ENCODE measurements at places on chromosomes 6 and 20. TPM values are rescaled to one million over a fixed set of nuclear protein-coding genes. Genes with fewer than 3 reads are reported as not detected.

The FILIP1 gene
- not detected for total RNA-seq

The EPB41L1 gene
- 0.54 TPM for total RNA-seq

DNA sequence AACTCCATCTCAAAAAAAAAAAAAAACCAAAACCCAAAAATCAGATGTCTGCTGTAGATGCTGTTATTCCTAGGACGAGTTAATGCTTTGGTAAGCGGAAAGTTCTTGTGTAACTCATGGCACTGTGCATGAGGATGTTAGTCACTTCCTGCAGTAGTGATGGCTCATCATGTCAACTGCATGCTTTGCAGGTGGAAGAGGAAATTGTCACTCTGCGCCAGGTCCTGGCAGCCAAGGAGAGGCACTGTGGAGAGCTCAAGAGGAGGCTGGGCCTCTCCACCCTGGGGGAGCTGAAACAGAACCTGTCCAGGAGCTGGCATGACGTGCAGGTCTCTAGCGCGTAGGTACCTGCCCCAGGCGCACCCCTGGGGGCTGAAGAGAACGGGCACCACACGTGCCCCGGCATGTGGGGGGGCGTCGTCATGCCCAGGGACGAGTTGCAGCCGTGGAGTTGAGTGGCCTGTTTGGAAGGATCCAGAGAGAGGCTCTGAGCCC lies 8.5 kb downstream of the TPD52L2 start:
- peak; percentile 75 for DNase-seq

- DNase-seq, result no peak
Measured at GRCh38 chr6:83114164-83114563, 46.7 kb downstream of the DOP1A start.

- no peak for DNase-seq
Measured at GRCh38 chr20:53513489-53514298, 79.9 kb downstream of the ZNF217 start.

DNA sequence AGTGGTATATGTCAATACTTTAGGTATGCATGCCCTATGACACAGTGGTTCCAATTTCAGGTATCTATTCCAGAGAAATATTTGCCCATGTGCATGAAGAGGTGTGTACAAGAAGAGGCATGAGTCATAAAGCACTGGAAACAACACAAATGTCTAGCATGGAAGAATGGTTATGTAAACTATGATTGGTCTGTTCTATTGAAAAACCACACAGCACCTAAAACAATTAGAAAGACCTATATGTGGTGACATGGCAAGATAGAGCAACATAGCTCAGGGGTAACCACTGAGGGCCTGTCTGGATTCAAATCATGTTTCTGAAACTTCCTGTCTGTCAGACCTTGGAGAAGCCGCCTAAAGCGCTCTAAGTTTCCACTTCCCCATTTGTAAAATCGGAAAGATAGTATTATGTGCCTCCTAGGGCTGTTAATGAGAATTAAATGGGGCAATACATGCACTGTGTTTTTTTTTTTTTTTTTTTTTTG lies 76.0 kb upstream of the SHLD1 start:
- DNase-seq, result no peak

- no peak for DNase-seq
Measured at GRCh38 chr20:50380697-50381040, 129.5 kb upstream of the PTPN1 start.

GRCh38 chr20:22425344-22426295 lies 158.8 kb downstream of the FOXA2 start:
- DNase-seq, result no peak

DNA sequence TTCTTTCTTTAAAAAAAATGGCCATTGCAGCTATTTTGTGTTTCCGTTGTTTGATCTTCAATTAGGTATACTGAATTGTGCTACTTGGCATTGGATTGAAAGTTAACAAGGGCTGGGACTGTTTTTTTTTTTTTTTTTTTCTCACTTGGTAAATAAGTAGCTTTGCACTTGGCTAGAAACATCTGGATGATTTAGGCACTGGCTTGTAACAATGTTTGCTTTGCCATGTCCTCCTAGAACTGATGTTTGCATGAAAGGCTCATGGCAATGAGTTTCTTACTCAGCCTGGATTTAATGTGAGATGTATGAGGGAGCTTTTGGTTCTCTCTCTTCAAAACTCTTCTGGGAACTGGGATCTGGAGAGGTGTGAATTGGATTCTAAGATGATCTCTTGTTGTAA lies 414.1 kb downstream of the CDH26 start:
- no peak for DNase-seq

Data from CD4-positive, CD25-positive, alpha-beta regulatory T cell (primary cell).